ENCODE measurements at places on chromosomes 3 and 15. TPM values are rescaled to one million over a fixed set of nuclear protein-coding genes. Genes with fewer than 3 reads are reported as not detected.
A peak's percentile ranks its signal among the peaks of the same experiment; 100 is the strongest.

- no peak overlapping the region for H3K4me3 ChIP-seq
- H3K27ac ChIP-seq = no peak overlapping the region
- no peak for DNase-seq
- H3K36me3 ChIP-seq = no peaks in the 10 kb centered on the region
Observed at GRCh38 chr15:41169086-41169485, 53.0 kb upstream of the INO80 start.

- no peak overlapping the region for H3K27ac ChIP-seq
- H3K4me1 ChIP-seq = no peaks in the 10 kb centered on the region
- no peaks in the 10 kb centered on the region for H3K36me3 ChIP-seq
- H3K4me3 ChIP-seq = no peak overlapping the region
- DNase-seq = peak; percentile 19
Observed at GRCh38 chr3:123344907-123345594, 103.8 kb downstream of the ADCY5 start.

GRCh38 chr15:33987444-33987843 lies 19.1 kb downstream of the CHRM5 start:
- no peak overlapping the region for H3K4me3 ChIP-seq
- H3K4me1 ChIP-seq = no peaks in the 10 kb centered on the region
- no peaks in the 10 kb centered on the region for H3K27me3 ChIP-seq
- H3K36me3 ChIP-seq = no peaks in the 10 kb centered on the region
- DNase-seq = no peak

DNA sequence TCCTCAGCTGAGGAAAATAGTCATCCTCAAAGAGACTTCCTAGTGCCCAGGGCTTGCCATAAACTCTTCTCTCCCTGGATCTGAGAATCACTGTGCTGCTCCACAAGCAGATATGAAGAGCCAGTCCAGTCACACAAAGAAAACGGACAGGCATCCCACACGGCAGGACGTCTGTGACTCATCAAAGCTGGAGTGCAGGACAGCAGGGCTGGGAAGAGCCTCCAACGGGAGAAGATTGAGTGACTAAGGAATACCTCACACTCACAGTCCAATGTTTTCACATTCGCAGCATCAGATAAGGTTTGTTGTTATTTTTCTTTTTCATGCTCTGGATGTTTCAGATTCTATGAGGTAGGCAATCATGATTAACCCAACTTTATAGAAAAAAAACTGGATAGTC lies 57.8 kb downstream of the NEK10 start:
- no peak for DNase-seq
- H3K4me1 ChIP-seq = no peaks in the 10 kb centered on the region
- H3K36me3 ChIP-seq = no peaks in the 10 kb centered on the region
- no peaks in the 10 kb centered on the region for H3K27me3 ChIP-seq

DNA sequence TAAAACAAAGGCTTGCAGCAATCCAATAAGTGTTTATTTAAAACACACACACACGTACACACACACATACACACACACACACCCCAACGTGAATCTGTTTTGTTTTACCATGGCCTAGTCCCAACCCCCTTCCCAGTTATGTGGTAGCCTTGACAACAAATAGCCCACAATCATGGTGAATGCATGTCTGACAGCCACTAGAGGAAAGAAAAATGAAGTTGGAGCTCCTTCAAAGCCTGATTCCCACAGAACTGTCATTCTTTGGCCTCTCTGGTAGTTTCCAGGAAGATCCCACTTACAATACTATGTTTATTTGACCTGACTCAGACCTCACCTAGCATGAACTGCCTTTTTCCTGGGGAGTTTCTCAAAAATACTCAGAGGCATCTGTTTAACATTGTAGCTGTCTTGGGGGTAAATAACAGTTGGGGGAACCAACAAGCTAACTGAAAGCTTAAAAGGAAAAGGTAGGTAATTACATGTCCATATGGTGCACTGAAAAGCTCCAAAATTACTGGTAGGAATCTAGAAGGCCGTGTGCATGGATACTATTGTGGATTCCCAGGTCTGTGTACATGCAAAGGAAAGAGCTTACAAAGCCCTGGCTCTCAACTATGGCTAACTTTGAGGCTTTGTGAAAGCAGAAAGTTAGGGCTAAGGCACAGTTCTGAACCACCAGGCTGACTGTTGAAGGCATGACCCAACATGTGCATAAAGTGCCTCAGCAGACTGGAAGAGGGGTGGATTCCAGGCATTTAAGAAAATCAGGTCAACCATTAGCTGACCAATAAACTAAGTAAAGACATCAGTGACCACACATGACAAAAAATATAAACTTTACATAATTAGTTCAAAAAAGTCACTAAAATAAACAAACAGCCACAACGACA lies 65.3 kb downstream of the FAIM start:
- H3K4me3 ChIP-seq = no peak overlapping the region
- no peak overlapping the region for H3K27ac ChIP-seq
- H3K4me1 ChIP-seq = no peaks in the 10 kb centered on the region
- DNase-seq = no peak
- no peaks in the 10 kb centered on the region for H3K27me3 ChIP-seq
- peaks cover 4% of the 10 kb centered on the region for H3K36me3 ChIP-seq

Gene CRABP1
- 14.5 TPM for total RNA-seq

All from breast epithelium (tissue), 4 donors.